Thoracic aorta (tissue), 2 donors: ENCODE measurements at places on chromosomes 4 and X. TPM values are rescaled to one million over a fixed set of nuclear protein-coding genes. Genes with fewer than 3 reads are reported as not detected.
A peak's percentile ranks its signal among the peaks of the same experiment; 100 is the strongest.

Gene SYAP1
- 18.3 TPM for total RNA-seq

GRCh38 chrX:31070057-31070468, 1.8 kb downstream of the FTHL17 start:
- H3K27me3 ChIP-seq: no peaks in the 10 kb centered on the region
- H3K4me1 ChIP-seq: no peaks in the 10 kb centered on the region
- H3K36me3 ChIP-seq: no peaks in the 10 kb centered on the region
- no peak overlapping the region for H3K27ac ChIP-seq
- no peak for DNase-seq

- H3K4me1 ChIP-seq: peaks cover 6% of the 10 kb centered on the region
- DNase-seq: no peak
- H3K27ac ChIP-seq: no peak overlapping the region
- no peak overlapping the region for H3K4me3 ChIP-seq
- no peaks in the 10 kb centered on the region for H3K27me3 ChIP-seq
- H3K36me3 ChIP-seq: no peaks in the 10 kb centered on the region
These were observed 11.9 kb downstream of the RPS6KA3 start for GRCh38 chrX:20254712-20255299.

- DNase-seq: no peak
- H3K4me3 ChIP-seq: no peak overlapping the region
- no peaks in the 10 kb centered on the region for H3K36me3 ChIP-seq
- no peaks in the 10 kb centered on the region for H3K4me1 ChIP-seq
- no peak overlapping the region for H3K27ac ChIP-seq
These were observed 78.7 kb downstream of the CAPN6 start for GRCh38 chrX:111191598-111191997.

Gene CT55
- not detected for total RNA-seq

- H3K4me1 ChIP-seq: no peaks in the 10 kb centered on the region
- H3K27me3 ChIP-seq: no peaks in the 10 kb centered on the region
- H3K27ac ChIP-seq: no peak overlapping the region
- H3K36me3 ChIP-seq: no peaks in the 10 kb centered on the region
These were observed 102.9 kb downstream of the TSPAN7 start for GRCh38 chrX:38664285-38664684.

DNA sequence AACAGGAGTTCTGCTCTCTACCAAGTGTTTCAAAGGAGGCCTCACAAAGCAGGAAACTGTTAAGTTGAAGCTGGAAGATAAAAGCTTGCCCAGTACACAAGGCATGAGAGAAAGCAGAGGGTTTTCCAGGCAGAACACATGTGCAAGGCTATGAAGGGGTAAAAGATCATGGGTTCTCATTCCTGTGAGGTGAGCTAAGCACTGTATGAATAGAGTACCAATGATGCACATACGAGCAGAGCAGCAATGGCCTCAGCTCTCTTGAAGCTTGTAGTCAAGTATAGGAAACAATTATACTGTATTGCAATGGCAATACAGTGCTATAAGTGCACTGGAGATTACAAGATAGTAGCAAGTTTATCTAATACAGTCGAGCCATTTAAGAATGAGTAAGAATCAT, 18.0 kb downstream of the TTC29 start:
- no peak for DNase-seq
- no peaks in the 10 kb centered on the region for H3K4me1 ChIP-seq
- H3K27me3 ChIP-seq: no peaks in the 10 kb centered on the region
- H3K27ac ChIP-seq: no peak overlapping the region
- H3K4me3 ChIP-seq: no peak overlapping the region

Gene TIGD4
- not detected for total RNA-seq

- DNase-seq: no peak
- H3K4me1 ChIP-seq: no peaks in the 10 kb centered on the region
- H3K27me3 ChIP-seq: no peaks in the 10 kb centered on the region
- no peaks in the 10 kb centered on the region for H3K36me3 ChIP-seq
These were observed 82.9 kb downstream of the CLCN4 start for GRCh38 chrX:10239611-10240064.

DNA sequence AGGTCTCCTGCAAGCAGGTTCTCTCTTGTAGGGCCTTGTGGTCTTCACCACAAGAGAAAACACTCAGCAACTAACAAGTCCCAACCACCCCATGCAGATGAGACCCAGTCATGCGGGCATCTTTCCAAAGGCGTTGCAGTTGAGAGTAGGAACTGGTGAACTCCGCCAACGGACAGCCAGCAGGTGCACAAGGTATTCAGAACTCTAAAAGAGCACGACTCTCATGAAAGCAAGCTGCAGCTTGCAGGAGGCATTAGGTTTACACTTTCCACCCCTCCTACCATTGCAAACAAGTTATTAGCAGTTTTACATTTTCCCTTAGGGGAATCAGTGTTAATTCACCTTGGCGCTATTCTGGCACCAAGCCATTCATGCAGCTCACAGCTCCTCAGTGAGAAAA, 173.4 kb upstream of the KIT start:
- no peaks in the 10 kb centered on the region for H3K36me3 ChIP-seq
- H3K4me3 ChIP-seq: no peak overlapping the region
- H3K27ac ChIP-seq: no peak overlapping the region
- no peaks in the 10 kb centered on the region for H3K4me1 ChIP-seq

Gene CRLF2
- not detected for total RNA-seq

DNA sequence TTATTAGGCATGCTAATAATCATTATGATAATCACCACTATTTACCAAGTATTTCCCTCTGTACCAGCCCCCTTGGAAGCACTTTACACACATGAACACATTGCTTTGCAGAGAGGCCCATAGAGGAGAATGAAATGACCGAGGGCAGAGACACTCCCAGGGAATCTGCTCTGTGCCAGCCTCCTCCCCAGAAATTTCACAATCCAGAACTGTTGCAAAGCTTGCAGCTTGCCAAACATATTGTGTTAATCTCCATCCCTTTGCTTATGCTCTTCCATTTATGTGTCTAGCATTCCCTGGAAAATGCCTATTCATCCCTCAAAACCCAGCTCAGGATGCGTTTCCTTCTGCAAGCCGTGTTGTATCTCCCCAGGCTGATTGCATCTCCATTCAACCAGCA, 37.8 kb downstream of the CYTL1 start:
- no peak overlapping the region for H3K27ac ChIP-seq
- H3K36me3 ChIP-seq: no peaks in the 10 kb centered on the region
- no peaks in the 10 kb centered on the region for H3K27me3 ChIP-seq
- H3K4me1 ChIP-seq: no peaks in the 10 kb centered on the region
- no peak overlapping the region for H3K4me3 ChIP-seq

Gene NXF2
- not detected for total RNA-seq

GRCh38 chr4:118758293-118758692, 73.1 kb downstream of the METTL14 start:
- H3K36me3 ChIP-seq: no peaks in the 10 kb centered on the region
- peaks cover 78% of the 10 kb centered on the region for H3K4me1 ChIP-seq
- H3K27me3 ChIP-seq: no peaks in the 10 kb centered on the region
- H3K4me3 ChIP-seq: peak overlapping the region; percentile 3
- peak overlapping the region; percentile 83 for H3K27ac ChIP-seq

DNA sequence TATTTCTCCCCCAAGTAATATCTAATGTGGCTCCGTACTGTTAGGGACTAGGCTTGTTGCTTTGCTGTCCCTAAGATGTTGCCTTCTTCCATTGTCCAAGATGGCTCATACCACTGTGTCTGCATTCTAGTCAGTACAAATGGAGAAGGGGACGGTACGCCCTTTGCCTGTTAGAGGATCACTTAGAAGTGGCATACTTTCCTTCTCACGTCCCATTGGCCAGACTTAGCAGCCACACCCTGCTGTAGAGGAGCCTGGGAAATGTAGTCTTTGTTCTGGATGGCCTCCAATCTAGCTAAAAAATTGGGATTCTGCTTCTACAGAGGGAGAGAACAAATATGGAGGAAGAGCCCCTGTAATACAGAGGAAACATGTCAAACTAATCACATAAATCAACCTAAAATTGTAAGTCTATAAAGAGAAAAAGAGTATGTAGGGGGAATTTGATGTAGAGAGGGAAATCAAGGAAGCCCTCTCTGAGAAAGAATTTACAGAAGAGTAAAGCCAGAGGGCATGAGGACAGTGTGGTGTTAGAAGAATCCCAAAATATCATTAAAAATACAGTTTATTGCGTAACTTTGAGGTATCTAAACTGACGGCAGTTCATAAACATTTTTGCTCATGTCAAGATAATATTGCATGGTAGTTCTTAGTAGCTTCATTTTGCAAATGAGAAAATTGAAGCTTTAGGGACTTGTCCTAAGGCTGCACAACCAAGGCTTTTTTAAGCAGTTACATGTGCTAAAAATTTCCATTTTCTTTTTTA, 15.1 kb downstream of the PRIMPOL start:
- no peak overlapping the region for H3K27ac ChIP-seq
- no peak for DNase-seq
- H3K4me1 ChIP-seq: peaks cover 5% of the 10 kb centered on the region
- H3K27me3 ChIP-seq: no peaks in the 10 kb centered on the region
- H3K36me3 ChIP-seq: peaks cover 8% of the 10 kb centered on the region

DNA sequence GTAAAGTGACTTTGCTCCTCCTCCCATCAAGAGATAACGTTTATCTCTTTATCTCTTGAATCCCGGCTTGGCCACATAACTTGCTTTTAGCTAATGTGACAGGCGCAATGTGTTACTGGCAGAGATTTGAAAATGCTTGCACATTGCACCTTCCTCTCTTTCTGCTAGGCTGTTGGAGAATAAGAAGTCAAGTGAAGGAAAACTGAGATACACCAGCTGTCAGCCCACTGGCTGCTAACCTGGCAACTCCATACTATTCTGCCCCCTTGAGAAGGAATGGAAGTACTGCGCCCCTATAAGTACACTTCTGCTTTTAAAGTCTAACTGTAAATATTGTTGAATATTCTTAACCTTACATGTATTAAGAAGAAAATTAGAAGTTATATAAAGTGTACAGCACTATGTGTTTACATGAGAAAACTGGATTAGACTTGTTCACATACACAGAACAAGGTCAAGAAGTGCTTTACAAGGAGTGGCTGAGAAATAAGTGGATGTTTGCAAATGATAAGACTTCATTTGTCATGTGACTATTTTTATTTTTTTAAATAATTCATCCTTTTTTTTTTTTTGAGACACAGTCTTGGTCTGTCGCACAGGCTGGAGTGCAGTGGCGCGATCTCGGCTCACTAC, 424.5 kb upstream of the CTSO start:
- no peak overlapping the region for H3K4me3 ChIP-seq
- no peak overlapping the region for H3K27ac ChIP-seq
- no peaks in the 10 kb centered on the region for H3K36me3 ChIP-seq
- no peak for DNase-seq

GRCh38 chr4:86961116-86961515, 26.3 kb downstream of the AFF1 start:
- H3K36me3 ChIP-seq: no peaks in the 10 kb centered on the region
- no peak for DNase-seq
- no peaks in the 10 kb centered on the region for H3K27me3 ChIP-seq
- peaks cover 34% of the 10 kb centered on the region for H3K4me1 ChIP-seq

DNA sequence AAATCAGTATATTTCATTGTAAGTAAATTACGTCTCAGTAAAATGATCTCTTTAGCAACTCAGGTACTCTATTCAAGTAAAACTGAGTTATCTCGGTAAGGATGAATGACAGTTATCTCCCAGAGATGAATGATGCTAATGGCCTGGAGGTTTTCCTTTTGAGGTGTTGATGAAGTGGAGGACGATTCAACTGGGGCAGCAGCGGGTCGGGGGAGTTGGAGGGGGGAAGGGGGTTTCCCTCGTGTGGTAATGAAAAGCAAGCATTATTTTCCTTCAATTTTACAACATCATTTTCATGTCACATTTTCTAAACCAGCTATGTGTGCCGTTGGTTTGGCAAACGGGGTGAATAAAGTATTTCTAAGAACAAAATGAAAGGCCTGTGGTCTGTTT, 92.4 kb upstream of the ATXN3L start:
- H3K4me1 ChIP-seq: no peaks in the 10 kb centered on the region
- H3K27ac ChIP-seq: no peak overlapping the region
- H3K36me3 ChIP-seq: no peaks in the 10 kb centered on the region
- no peak overlapping the region for H3K4me3 ChIP-seq
- no peak for DNase-seq

Gene GAGE12F
- total RNA-seq: not detected

DNA sequence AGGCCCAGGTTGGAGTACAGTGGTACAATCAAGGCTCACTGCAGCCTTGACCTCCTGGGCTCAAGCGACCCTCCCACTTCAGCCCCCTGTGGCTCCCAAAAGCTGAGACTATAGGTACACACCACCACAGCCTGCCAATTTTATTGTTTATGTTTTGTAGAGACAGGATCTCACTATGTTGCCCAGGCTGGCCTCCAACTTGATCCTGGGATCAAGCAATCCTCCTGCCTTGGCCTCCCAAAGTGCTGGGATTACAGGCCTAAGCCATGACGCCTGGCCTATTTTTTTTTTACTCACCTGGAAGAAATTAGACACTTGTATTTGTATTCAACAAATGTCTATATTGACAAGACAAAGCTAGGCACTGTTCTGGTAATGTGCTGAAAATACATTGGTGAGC, 25.1 kb downstream of the FAM156A start:
- H3K36me3 ChIP-seq: no peaks in the 10 kb centered on the region
- no peak overlapping the region for H3K27ac ChIP-seq
- no peak for DNase-seq
- no peaks in the 10 kb centered on the region for H3K4me1 ChIP-seq

DNA sequence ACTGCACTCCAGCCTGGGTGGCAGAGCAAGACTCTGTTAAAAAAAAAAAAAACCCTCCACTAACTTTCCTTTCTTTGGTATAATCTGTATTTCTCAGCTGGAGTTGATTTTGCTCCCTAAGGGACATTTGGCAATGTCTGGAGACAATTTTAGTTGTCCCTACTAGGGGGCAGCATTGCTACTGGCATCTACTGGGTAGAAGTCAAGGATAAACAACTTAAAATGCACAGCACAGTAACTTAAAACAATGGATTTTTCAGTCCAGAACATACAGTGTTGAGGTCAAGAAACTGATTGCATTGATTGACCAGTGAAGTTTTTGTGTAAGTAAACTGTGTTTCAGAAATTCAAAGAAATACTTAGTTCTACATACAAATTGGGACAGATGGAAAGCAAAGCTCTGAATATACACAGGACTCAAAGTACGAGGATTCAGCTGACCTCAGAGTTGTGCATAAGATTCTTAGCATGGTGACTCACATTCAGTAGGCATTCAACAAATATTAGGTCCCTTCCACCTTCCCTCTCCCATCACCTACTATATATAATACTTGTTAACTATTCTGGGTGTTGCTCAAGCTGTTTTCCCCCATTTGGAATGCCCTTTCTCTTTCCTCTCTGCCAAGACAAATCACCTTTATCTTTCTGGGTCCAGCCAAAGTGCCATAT, 8.8 kb downstream of the DDX53 start:
- DNase-seq: no peak
- H3K4me1 ChIP-seq: no peaks in the 10 kb centered on the region
- no peaks in the 10 kb centered on the region for H3K27me3 ChIP-seq
- H3K27ac ChIP-seq: no peak overlapping the region

Gene F9
- total RNA-seq: not detected

GRCh38 chr4:138538743-138539142, 296.6 kb upstream of the SLC7A11 start:
- no peaks in the 10 kb centered on the region for H3K36me3 ChIP-seq
- no peaks in the 10 kb centered on the region for H3K4me1 ChIP-seq
- H3K27me3 ChIP-seq: no peaks in the 10 kb centered on the region
- H3K27ac ChIP-seq: no peak overlapping the region
- no peak overlapping the region for H3K4me3 ChIP-seq

Gene MEPE
- not detected for total RNA-seq

DNA sequence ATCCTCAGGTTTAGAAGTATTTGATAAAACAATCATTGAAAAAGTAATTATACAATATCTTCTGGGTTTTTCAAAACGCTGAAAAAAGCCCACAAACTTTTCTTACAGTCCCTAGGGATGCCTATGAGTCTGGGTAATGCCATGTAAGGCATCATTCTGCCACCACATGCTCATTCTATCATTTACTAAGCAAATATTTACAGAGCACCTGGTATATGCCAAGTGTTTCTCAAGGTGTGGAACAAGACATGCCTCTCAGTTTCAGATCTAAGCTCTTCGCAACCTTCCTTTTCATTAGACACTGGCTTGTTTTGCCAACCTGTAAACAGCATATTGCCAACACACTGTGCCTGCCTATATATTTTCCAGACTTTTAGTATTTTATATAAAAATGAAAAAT, 17.7 kb downstream of the MID1 start:
- H3K36me3 ChIP-seq: no peaks in the 10 kb centered on the region
- H3K27ac ChIP-seq: no peak overlapping the region
